ENCODE measurements at places on chromosomes 4 and X.

GRCh38 chrX:118780509-118780908 lies 43.1 kb upstream of the ZCCHC12 start:
- DNase-seq, result no peak

DNA sequence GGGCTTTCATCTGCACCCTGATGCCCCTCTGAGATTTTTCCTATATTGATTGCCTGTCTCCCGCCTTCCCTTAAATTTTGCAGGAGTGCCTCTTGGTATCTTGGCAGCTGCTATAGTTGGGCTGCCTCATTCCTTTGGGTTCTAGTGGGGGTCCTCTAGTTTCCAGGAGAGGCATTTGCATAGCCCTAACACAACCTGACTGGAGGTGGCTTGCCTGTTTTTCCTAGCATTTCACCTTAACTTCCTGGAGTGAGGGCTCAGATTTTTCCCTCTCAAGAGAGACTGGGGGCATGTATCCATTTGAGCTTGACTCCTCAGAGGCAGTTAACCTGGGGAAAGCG lies 46.0 kb downstream of the UGT2A3 start:
- DNase-seq, result no peak

DNA sequence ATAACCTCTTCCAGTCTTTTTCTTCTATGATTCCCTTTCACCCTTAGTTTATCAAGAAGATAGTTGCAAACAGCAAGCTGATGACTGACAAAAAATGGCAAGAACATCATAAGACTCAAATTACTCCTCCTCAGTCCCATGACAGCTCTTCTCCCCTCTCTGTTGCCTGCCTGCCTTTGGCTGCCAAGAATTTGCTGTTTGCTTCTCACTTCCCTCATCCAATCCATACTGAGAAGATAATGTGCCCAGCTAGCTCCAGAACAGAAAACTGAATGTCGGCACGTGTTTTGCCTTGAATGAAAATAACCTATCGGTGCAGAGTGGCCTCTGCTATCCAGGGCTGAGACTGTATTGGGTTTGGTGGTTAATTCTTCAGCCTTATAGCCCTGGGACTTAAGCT lies 192.1 kb downstream of the PPARGC1A start:
- no peak for DNase-seq

GRCh38 chrX:154411981-154412340 lies 622 bp downstream of the TAFAZZIN start:
- peak; percentile 75 for DNase-seq

- DNase-seq, result no peak
Observed at GRCh38 chrX:78958419-78959116, 13.4 kb downstream of the P2RY10 start.

- DNase-seq, result peak; percentile 25
Observed at GRCh38 chr4:106898621-106899230, 137.4 kb downstream of the DKK2 start.

DNA sequence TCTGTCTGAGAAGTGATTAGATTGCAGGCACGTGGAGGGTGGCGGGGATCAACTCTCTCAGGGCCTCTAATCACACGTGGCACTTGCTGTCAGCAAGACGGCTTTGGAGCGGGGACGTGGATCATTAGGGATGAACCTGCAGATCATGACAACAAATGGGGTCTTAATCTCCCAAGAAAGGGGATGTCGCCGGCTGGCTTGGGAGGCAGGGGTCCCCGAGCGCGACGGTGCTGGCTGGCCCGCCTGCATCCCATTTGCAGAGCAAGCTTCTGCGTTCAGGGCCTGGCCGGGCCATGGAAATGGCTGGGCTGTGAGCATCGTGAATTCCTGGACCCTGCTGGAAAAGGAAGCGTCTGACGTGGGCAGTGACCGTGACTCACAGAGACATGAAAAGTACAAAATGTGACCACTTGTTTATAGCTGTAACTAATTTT lies 85.1 kb upstream of the SHOX start:
- DNase-seq, result no peak

- no peak for DNase-seq
Observed at GRCh38 chr4:98626350-98626749, 32.1 kb downstream of the TSPAN5 start.

GRCh38 chrX:54043541-54044125 lies 640 bp downstream of the PHF8 start:
- DNase-seq, result peak; percentile 15

- no peak for DNase-seq
Observed at GRCh38 chr4:48970471-48970921, 15.6 kb upstream of the CWH43 start.

DNA sequence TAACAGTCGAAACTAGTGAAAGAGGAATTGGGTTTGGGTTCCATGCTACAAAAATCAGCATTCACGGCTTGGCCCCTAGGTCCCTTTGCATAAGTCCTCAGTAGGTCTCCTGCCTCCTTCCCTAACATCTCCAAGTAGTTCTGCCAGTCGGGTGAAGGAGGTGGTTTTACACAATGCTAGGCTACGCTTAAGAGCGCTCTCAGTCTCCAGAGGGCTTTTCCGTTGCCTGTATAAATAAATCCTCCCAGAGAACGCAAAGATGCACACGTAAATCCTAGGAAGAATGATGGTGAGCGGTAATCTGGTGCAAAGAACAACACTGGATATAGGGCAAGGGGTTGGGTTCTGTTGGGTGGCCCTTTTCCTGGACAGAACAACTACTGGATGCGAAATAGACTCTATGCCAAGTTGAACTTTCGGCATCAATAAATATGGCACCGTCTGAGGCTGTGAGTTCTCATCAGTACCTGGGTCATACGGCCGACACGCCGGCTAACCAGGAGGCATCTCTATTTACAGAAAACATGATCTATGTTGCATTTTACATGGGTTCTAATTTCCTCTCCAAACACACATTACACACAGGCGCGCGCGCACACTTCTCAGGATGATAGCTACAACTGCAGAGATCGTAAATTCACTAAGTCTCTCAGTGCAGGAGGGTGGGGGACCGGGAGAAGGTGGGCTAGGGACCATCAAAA lies 1.3 kb downstream of the CAMK2D start:
- DNase-seq, result no peak

- DNase-seq, result no peak
Observed at GRCh38 chr4:130393642-130394041, 1297.7 kb downstream of the C4orf33 start.

GRCh38 chrX:17596061-17596460 lies 141.2 kb upstream of the SCML1 start:
- DNase-seq, result no peak

DNA sequence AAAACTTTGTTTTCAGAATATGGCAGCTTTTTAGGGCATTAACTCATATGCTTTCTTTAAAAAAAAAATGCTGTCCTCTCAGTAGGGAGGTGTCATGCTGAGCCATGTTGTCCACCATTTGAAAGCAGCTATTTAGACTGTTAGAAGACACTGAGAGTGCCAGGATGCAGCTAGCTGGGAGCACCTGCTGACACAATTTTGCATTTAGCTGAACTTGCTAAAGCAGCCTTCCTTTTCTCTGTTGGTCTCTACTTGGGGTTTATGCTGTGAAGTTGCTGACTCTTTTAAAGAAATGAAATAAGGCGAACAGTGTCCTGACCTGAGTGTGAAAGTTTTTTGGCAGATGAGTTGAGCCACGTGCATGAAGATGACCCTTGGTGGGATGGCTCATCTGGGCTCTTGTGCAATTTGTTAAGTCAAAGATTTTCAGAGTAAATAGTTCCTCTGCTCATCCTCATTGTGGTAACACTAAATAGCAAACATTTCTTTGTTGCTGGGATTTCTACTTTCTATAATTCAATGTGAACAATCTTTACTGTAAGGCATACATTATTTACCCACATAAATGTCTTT lies 64.5 kb downstream of the CDS1 start:
- no peak for DNase-seq
